ENCODE measurements at places on chromosomes 12 and 14.

- no peak for DNase-seq
These were observed 229.0 kb downstream of the SEC23A start for GRCh38 chr14:38873941-38874612.

GRCh38 chr12:107684029-107684795 is 1.4 kb upstream of the PWP1 start:
- no peak for DNase-seq

- no peak for DNase-seq
These were observed 111.4 kb downstream of the DACT1 start for GRCh38 chr14:58749066-58749669.

GRCh38 chr12:40431169-40431568 is 206.4 kb downstream of the LRRK2 start:
- no peak for DNase-seq

- no peak for DNase-seq
These were observed 18.5 kb upstream of the EML1 start for GRCh38 chr14:99774556-99775307.

- DNase-seq: no peak
These were observed 26.1 kb upstream of the CIPC start for GRCh38 chr14:77071938-77072388.

- DNase-seq: no peak
These were observed 54.5 kb downstream of the APAF1 start for GRCh38 chr12:98699586-98699985.

- DNase-seq: no peak
These were observed 22.6 kb upstream of the TRAF3 start for GRCh38 chr14:102754370-102755262.

GRCh38 chr12:64625243-64626077 is 15.2 kb downstream of the RASSF3 start:
- DNase-seq: peak; percentile 88

GRCh38 chr14:85439696-85440328 is 90.1 kb upstream of the FLRT2 start:
- no peak for DNase-seq

- no peak for DNase-seq
These were observed 24.5 kb downstream of the PPFIBP1 start for GRCh38 chr12:27548301-27549199.

- DNase-seq: no peak
These were observed 43.5 kb downstream of the ESRRB start for GRCh38 chr14:76419399-76419798.

Measured in coronary artery (tissue), 2 donors.